ENCODE measurements at places on chromosomes 3 and 15.

DNA sequence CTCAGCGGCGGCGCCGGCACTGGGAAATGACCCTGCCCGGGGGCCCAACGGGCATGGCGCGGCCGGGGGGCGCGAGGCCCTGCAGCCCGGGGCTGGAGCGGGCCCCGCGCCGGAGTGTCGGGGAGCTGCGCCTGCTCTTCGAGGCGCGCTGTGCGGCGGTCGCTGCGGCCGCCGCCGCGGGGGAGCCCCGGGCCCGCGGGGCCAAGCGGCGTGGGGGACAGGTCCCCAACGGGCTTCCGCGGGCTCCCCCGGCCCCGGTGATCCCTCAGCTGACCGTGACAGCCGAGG, 172 bp downstream of the ITPKA start:
- no peak for DNase-seq

- no peak for DNase-seq
Measured at GRCh38 chr3:14946739-14947099, 664 bp upstream of the NR2C2 start.

DNA sequence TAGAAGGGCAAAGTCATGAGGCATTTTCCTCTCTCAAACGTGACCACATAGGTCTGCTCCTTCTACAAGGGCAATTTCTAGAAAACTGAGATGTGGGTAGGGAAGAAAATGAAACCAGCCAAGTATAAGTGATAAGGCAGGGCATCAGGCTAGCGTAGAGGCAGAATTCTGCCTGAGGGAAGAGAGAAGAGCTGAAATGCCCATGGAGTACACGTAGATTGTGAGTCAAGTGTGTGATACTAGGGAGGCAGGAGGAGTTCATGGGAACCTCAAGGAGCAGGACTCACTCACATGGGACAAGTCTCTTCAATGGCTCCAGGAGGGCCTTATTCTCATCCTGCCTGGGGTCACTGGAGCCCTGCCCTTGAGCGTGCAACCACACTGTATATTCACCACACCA, 34.9 kb upstream of the PPP4R2 start:
- DNase-seq: no peak

DNA sequence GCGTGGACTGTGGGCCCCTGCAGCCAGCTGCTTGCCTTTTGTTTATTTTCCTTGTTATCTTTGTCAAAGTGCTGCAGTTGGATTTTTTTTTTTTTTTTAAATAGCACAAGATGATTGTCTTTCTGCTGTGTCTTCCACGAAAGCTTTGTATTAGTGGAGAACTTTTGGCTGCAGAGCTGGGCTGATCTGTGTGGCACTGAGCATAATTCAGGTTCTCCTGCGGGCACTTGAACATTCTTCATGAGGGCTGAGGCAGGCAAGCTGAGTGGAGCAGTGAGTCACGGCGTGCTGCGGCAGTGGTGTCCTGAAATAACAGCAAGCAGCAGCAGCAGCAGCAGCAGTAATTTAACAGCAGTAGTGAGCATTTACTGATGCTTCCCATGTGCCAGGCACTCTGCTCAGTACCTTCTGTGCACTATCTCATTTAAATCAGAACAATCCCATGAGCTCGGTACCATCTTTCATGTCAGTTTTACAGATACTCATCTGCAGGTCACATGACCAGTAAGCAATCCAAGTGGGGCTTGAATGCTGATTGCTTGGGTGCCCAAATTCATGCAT, 45.8 kb downstream of the MITF start:
- no peak for DNase-seq

GRCh38 chr3:128133273-128133883, 9.8 kb upstream of the RUVBL1 start:
- DNase-seq: peak; percentile 6
